ENCODE measurements at places on chromosomes 12 and 14.

GRCh38 chr14:97446087-97446486, 648.9 kb downstream of the VRK1 start:
- DNase-seq: no peak

- no peak for DNase-seq
Measured at GRCh38 chr14:96421236-96421635, 29.3 kb downstream of the AK7 start.

- DNase-seq: no peak
Measured at GRCh38 chr12:95574799-95575452, 23.6 kb upstream of the USP44 start.

- DNase-seq: no peak
Measured at GRCh38 chr14:68548194-68549076, 244.4 kb downstream of the ZFP36L1 start.

- DNase-seq: no peak
Measured at GRCh38 chr12:26027401-26027800, 68.9 kb downstream of the RASSF8 start.

DNA sequence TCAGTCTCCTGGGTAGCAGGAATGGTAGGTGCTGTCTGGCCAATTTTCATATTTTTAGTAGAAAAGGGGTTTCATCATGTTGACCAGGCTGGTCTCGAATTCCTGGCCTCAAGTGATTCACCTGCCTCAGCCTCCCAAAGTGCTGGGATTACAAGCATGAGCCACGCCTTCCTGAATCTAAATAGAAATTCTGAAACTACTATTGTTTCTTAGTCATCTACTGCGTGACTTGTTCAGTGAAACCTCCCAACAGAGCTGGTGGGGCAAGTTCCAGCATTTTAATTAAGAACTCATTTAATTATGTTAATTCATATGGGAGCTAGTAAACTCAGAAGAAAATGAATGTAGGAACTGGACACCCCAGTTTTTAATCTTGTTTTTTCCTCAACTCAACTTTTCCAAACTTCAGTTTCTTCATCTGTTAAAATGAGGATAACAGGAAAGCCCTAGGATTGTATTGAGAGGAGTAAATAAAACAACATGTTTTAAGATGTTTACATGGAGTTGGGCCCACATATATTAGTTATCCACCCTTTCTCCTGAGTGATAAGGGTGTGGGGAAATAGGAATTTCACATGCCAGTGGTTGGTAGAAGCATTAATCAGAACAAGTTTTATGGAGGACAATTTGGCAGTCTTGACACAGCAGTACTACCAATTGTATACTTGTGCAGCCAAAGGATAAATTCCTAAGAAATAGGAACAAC, 335.8 kb upstream of the E2F7 start:
- DNase-seq: no peak

DNA sequence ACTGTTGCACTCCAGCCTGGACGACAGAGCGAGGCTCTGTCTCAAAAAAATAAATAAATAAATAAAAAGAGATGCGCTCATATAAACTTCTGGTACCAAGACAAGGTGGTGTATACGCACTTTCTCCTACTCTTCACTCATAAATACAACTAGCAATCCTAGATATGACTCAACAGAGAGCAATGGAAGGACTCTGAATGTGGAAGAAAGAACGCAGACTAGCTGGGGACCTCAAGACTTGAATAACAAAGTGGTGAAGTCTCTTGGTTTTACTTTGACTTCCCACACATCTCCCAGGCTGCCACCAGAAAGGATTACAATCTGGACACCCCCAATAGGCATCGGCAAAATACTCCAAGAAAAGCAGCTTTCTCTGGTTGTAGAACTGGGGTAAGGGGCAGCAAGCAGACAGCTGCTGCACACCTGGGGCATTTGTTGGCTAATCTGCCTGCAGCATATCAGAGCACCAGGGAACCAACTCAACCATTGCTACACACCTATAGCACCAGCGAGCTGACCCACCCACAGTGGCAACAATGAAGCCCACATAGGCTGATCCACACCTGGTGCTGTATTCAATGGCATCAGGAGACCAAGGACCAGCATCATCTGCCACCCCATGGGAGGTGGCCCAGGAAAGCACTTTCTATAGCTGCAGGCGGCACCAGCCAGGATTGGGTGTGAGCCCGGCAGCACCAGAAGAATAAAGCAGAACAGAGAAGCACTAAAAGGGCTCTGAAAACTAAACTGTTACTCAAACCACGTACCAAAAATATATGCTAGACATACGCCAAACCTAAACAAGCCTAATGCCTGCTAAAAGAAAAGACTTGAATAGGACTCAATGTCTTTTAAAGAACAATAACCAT, 1231.7 kb upstream of the TMEM132C start:
- DNase-seq: no peak

GRCh38 chr12:114812858-114813761, 129.1 kb upstream of the TBX3 start:
- no peak for DNase-seq

GRCh38 chr14:32374155-32374554, 45.1 kb downstream of the AKAP6 start:
- no peak for DNase-seq

DNA sequence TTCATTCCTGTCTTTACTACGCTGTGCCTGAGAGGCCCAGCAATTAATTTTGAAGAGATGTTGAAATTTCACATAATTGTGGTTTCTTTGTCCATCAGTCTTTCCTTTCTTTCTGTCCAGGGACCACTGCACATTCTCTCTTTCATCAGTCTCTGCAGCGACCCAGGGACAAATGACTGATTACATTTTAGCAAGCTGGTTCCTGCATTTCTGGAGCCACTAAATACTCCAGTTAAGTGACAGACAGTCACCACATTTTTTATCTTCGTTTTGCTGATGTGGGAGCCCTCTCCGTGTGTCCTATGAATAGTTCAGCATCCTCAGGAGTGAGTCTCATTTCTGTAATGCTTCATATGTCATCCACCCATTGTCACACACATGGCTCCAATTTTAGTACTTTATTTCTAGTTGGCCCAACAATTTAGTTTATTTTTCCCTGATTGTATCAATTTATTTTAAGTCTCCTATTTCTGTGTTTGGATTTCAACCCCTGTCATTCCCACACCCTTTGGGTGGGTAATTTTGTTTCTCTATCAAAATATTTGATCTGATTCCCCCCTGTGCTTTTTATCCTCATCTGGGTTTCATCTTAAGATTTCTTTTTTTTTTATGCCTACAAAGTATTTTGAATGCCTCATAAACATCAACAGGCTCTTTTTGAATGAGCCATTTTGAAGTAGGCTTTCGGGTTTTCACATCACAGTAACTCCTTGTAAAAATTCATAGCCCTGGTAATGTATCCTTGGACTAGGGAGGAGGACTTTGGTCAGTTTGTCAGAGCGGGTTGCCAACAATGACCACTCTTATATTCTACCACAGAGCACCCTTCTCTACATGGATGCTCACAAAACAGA, 1196.5 kb downstream of the GALC start:
- no peak for DNase-seq

GRCh38 chr12:267581-268482, 5.2 kb upstream of the SLC6A13 start:
- no peak for DNase-seq

DNA sequence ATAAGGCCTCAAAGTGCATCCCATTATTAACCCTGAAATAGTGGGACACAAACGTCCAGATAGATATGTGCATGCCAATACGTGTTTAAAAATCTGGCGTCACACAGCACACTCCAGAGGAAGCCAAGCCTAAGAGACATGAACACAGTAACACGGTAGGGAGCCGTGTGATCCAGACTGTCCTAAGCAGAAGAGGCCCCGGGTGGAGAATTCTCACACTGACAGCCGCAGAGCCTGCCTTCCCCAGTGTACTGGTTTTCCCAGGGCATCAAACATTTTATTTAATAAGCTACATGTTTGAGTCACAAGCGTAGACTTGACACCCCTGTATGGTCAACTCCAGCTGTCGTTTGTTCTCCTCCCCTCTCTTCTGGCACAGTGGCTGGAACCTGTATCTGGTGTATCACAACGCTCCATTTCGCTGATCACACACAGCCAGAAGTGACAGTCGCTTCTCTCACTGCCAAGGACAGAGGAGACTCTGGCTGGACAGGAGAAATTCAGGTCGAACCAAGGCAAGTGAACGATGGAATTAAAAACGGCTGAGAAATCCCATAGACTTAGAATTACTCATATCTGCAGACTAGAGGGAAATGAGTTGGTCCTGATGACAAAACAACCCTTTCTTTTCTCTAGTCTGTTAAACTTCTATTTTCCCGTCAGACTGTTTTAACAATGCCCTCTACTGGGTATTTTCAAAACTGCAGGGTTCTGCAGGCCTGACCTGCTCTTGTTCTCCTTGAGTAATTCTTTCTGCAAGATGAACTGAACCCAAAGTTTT, 359.9 kb downstream of the RGS6 start:
- peak; percentile 73 for DNase-seq

- peak; percentile 89 for DNase-seq
Measured at GRCh38 chr12:31324116-31324844, 1.7 kb downstream of the SINHCAF start.

GRCh38 chr12:68903511-68903910, 29.5 kb downstream of the CPM start:
- no peak for DNase-seq

- no peak for DNase-seq
Measured at GRCh38 chr12:89994911-89995310, 286.3 kb upstream of the ATP2B1 start.

DNA sequence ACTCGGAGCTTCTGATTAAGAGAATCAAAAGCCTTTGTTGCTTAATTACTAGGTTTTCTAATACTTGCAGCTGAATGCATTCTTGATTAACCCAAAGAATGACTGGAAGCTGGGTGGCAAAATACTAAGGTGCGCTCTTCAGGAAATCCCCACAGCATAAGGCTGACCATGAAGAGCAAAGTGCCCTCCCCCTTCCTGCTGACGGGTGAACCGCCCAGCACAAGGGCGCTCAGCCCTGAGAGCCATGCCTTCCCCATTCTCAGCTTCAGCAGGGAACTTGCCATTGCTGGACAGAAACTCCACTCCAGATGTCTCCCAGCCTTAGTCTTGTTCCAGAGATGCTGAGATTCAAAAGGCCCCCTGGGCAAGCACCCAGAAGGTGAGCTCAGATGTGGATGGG, 27.2 kb upstream of the FBRSL1 start:
- DNase-seq: no peak

DNA sequence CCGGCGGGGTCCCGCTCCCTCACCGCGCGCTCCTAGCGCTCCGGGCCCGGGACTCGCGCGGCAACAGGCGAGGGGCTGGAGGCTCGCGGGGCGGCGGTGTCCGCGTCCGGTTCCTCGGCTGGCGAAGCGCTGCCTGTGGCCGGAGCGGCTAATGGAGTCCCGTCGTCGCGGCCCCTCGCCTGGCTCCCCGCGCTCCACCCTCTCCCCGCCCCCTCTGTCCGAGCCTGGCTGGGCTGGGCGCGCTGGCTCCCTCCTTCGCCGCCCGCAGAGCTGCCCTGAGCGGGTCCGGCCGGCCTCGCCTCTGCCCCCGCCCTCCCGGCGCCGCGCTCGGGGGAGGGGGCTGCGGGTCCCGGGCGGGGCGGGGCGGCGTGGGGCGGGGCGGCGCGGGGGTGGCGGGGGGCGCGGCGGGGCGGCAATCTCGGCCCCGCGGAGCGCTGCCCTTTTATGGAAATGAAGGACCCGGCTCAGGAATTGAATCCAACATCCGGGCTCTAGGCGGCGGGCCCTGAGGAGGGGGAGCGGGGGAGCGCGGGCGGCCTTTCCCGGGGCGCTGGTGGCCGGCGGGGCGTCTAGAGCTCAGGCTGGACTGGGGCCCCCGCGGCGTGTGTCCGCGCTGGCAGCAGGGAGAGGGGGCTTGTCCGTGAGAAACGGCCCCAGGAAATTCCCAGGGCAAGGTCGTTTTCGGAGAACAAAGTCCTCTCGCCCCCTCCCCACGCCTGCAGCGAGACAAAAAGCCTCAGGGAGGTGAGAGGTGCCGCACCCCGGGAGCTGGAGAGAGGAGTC, at the start of gene FERMT2:
Gene FERMT2, minus strand, starts transcription at position 153 of the 783 bp plus-strand sequence. CDS start 482 bp downstream, outside the sequence.
- DNase-seq: no peak

- DNase-seq: no peak
Measured at GRCh38 chr12:16076557-16076956, 165.4 kb downstream of the DERA start.

DNA sequence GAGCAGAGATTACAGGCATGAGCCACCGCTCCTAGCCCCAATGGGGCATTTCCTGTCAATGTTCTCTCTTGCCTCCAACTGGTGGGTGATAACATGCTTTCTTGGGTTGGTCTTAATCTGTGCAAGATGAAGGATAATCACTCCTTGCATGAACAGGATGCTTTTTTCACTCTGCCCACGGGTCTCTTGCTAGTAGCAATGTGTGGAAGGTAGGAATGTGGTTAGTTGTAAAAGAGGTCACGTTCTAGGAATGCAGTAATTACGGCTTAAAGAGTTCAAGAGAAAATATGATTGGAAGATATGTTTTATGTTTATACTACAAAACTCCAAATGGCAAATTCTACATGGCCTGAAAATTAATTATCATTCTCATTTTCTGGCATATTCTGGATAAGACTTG, 10.5 kb downstream of the RNASE10 start:
- DNase-seq: no peak

- no peak for DNase-seq
Measured at GRCh38 chr14:102633906-102634595, 41.6 kb downstream of the RCOR1 start.

- peak; percentile 73 for DNase-seq
Measured at GRCh38 chr12:121325922-121326396, 26.3 kb downstream of the ANAPC5 start.

GRCh38 chr12:15605881-15606590, 183.2 kb downstream of the EPS8 start:
- no peak for DNase-seq

DNA sequence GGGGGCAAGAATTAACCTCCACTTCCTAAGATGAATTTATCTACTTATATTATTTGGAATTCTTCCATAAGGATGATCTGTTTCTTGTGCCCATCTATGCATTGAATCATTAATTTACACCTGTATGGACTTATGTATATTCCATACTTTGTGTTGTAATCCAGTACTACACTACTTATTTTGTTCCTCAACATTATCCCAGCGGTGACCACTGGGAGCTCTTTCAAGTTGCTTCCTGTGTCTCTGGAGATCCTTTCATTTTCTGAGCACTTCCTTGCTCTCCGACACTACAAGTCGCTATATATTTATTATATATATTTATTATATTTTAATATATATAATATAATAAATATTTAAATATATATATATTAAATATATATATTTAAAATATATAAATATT, 54.9 kb upstream of the SCN8A start:
- no peak for DNase-seq

Data from hematopoietic multipotent progenitor cell (in vitro differentiated cells).